ENCODE measurements at places on chromosomes 1 and 21.

- no peak for DNase-seq
These were observed 27.1 kb downstream of the FTCD start for GRCh38 chr21:46128106-46128932.

DNA sequence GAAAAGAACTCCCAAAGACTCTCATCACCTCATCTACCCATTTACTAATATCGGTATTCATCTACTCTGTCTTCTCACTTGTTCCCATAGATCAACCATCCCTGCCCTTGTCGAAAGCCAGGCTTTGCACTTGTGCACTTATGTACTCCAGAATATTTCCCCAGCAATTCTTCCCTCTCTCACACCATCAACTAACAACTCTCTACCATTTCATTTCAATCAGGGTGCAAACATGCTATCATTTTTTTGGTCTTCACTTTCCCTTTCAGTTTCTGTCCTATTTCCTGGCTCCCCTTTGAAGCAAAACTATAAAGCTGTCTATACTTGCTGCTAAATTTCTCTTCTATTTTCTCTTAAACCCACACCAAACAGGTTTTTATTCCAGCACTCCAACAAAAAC, 6.7 kb downstream of the C1orf105 start:
- no peak for DNase-seq

GRCh38 chr1:26797627-26798026, 9.9 kb downstream of the PIGV start:
- no peak for DNase-seq

DNA sequence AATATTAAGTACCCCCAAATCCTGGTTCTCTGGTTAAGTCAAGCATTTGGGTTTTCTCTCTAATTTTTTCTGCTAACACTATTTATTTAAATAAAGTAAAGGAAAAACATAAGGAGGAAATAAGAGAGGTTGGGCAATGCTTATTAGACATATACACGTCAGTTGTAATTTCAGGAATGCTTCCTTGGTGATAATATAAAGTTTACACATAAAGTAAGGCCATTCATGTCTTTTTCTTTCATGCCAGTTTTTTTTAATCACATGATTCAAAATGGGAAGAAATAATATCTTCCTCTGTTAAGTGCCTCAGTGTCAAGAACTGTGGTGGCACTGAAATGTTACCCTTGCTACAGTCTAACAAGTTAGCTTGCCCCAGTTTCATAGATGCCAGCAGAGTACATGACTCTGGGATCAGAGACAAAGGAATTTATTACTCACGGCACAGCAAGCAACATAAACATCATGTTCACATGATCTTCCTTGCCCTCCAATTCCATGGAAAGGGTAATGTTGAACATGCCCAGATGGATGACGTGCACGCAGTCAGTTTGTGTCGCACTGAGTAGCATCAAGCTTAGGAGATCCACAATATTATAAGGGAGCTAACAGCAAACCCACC, 184.9 kb downstream of the PLA2G4A start:
- DNase-seq = no peak

GRCh38 chr1:45796946-45797345, 6.5 kb upstream of the MAST2 start:
- DNase-seq = no peak

- DNase-seq = no peak
These were observed 19.7 kb downstream of the PTAFR start for GRCh38 chr1:28156821-28157220.

- DNase-seq = no peak
These were observed 5.2 kb downstream of the EEIG2 start for GRCh38 chr1:108565081-108565480.

DNA sequence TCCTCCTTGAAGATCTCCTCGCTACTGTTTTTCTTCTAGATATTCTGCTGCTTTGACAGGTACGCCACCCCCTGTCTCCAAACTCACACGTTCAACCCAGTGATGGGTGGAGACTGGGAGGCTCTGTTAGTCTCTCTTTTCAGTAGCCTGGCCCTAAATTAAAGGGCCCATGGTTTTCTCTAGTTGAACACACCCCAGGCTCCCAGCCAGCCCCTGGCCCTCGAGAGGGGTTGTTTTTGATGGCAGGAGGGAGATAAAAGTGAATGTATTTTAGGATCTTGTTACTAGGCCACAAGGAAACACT, 21.6 kb upstream of the CLDN14 start:
- DNase-seq = no peak

- no peak for DNase-seq
These were observed 60.9 kb downstream of the IL23R start for GRCh38 chr1:67227196-67227595.
